ENCODE measurements at places on chromosomes 5 and 9. TPM values are rescaled to one million over a fixed set of nuclear protein-coding genes. Genes with fewer than 3 reads are reported as not detected.

Gene GRM6
- total RNA-seq, result not detected

Gene MARCOL
- total RNA-seq, result not detected

Gene MARCHF3
- 9.3 TPM for total RNA-seq

Gene ERBIN
- total RNA-seq, result 64.4 TPM

Gene GABRA1
- not detected for total RNA-seq

Gene FGF1
- not detected for total RNA-seq

Gene CDH9
- total RNA-seq, result not detected

Gene TXNDC8
- not detected for total RNA-seq

DNA sequence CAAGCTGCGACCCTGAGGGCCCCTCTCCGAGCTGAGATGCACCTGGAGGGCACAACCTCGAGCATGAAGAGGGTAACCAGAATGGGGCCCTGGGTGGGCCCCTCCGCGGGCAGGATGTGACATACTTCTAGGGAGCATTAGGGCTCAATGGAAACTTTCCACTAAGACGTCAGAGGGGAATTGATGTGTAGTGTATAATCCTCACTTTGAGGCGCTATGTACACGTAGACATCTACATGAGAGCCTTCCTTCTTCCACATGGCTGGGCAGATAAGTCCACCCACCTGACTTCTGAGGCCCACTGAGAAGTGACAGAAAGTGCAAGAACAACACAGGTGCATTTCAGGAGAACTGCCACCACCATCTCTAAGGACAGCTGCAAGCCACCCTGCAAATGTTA, 61.0 kb downstream of the DAP start:
- DNase-seq, result no peak

DNA sequence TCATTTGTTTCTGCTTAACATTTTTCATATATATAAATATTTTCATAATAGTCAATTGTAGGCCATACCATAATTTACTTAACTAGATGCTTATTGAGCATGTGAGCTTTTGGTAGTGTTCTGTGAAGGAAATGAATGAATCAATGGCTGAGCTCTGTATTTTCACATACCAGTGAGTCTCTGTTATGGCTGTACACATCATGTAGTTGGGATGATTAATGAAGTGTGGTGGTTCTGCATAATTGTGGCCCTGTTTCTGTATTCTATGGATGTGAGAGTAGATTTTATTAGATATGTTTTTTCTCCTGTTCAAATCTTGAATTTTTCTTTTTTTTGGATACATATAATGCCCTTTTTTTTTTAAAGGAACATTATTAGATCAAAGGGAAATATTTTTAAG, 56.2 kb downstream of the CTNNA1 start:
- no peak for DNase-seq

DNA sequence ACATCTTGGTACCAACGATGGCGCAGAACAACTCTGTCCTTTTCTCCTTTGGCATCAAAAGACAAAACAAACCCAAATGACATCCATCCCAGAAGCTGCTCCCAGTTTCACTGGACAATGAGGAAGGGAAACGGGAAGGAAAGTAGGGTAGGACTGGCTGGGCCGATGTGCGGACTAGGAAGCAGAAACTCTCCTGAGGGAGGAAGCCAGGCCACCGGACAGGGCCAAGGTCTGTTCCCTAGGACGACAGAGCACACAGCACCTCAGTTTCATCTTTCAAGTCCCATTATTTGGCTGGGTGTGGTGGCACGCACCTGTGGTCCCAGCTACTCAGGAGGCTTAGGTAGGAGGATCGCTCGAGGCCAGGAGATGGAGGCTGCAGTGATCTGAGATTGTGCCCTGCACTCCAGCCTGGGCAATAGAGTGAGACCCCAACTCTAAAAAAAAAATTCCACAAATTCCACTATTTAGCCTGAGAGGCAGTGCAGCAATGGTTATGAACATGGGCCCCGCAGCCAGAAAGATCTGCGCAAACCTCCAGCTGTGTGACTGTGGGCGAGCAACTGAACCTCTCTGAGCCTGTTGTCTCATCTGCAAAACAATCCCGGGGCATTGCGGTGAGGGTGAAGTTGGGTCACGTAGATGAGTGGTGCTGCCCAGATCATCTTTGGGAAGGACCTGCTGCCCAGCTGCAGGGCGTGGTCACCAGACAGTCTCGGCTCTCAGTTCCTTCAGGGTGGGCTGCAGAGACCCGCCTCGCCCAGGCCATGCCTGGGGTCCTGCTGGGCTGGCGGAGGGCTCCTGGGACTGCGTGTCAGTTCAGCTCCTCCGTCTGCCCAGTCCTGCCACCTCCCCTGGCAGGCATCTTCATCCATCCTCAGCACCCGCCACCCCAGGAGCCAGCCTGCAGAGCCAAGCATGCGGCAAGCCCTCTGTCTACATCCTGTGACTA, 101.2 kb upstream of the RAPGEF1 start:
- no peak for DNase-seq

- DNase-seq, result no peak
Measured at GRCh38 chr5:135511761-135512575, 23.8 kb downstream of the NEUROG1 start.

DNA sequence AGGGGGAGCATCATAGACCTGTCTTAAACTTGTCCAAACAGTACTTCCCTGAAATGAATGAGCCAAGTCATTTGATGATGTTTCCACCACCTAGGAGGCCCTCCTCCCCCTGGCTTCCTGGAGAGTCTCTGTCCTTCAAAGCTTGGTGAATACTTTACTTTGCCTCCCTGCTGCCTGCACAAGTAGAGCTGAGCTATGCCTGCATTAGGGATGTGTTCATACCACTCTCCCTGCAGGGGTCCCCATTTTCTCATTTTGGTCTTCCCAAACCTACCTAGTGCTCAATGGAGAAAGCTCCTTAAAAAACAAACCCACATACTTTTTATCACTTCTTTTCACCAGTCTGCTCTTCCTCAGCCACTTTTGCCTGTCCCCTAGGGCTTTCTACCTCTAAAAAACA, 7.7 kb downstream of the CCNI2 start:
- DNase-seq, result no peak

DNA sequence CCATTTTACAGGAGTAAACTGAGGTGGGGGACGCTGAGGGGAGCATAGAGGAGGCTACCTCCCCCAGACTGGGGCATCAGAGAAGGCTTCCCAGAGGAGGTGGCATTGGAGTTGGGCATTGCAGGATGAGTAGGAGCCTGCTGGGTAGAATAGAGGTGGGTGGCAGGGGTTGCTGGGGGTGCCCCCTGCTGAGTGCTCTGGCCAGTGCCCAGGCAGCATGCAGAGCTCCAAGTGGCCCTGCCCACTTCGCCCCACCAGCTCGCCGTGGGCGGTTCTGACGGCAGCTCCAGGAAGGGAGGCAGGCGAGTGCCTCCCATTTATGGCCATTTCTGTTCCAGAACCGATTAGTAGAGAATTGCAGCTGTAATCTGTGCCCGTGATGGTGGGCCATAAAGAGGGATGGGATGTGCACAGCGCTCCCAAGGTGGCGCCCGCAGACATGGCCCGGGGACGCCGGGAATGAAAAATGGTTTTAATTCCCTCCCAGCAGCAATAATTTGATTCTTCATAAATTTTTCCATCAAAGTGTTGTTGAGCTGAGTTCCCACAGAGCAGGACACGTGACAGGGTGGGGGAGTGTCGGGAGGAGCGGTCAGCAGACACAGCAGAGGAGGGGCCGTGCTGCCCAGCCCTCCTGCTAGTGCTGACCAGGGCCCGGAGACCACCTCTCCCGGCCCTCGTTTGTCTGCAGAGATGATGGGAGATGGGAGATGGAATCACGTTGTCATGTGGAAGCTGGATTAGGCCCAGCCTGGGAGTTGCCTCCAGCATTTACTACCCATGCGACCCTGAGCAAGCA, 75.5 kb downstream of the LMX1B start:
- no peak for DNase-seq

DNA sequence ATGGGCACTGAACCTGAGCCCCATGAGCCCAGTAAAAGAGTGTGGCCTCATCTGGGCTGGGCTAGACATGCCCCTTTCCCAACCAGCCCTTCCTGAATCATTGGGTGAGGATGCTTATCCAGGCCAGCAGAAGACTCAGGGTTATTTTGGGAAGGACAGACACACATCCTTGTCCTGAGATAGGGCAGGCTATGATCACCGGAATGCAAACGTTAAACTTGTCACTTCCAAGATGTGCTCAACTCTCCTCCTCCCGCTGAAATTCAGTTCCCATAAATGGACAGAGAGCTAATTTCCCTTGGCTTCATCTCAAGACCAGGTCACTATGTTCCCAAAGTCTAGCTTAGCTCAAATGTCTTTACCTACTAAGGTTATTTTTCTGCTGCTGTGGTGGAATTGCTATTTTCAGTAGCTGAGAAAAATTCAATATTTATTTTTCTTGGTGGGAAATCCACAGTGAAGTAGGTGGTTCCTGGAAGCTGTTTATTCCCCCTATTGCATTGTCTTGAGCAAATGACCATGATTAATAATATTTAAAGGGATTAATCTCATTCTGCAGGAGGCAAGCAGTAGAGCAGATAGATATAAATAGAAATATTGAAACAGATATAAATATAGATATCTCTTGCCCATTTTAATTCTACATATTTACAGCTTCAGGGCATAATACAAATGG, 70.0 kb downstream of the NXNL2 start:
- no peak for DNase-seq

DNA sequence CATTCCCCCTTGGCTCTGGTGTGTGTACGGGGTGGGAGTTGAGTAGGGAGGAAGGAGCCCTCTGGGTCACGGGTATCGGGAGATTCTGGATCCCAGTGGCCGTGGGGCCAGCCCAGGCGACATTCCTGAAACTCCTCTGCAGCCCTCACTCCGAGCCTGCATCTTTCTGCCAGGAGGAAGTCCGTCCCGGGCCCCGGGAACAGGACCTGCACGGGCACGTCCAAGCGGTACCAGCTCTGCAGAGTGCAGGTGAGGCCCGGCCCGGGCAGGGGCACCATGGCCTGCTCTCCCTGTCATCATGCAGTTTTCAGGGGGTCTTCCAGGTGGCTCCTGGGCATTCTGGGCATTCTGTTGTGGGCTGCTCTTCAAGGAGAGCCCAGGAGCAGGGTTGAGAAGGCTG, 3.7 kb downstream of the ADAMTSL2 start:
- DNase-seq, result no peak

DNA sequence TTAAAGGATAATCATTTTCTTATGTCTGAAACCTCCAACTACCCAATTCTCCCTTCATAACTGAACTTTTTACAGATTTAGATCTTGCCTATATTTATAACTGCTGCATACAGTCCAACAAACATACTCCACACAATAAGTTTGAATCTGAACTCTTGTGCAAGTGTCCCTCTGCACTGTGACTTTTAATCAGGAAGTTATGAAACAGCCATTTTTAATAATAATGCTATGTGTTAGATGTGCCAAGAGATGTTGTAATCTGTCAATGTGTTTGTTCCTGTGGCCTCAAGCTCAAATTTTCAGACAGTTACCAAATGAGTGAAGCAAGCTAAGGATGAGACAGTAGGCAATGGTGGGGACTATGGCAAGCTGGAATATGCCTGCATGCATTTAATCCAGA, 57.6 kb upstream of the MTAP start:
- no peak for DNase-seq

DNA sequence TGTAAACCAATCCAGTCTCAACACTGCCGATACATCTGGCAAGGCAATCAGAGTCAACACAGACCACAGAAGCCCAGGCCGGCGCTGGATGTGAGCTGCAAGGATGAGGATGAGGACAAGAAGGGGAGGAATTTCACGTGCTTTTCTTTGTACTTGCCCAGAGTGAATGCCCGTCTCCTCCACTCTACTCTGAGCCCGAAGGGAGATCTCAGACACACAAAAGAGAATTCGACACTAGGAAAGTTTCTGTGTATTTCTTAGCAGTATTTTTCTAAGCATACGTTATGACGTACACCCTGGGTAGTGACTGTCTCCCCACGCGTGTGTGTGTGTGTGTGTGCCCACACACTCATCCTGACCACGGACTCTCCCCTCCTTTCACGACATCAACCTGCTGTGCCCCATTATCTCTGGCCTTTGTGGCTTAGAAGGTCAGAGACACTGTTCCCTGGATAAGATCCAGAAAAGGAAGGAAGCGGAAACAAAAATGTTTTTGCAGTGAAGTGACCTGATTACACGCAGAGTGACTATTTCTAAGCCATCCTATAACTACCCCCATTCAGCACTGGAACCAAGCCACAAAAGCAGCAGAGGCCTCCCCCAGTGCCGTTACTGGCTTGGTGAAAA, 227.3 kb upstream of the DAPK1 start:
- DNase-seq, result no peak

GRCh38 chr9:24245988-24246387, 299.7 kb downstream of the IZUMO3 start:
- no peak for DNase-seq

DNA sequence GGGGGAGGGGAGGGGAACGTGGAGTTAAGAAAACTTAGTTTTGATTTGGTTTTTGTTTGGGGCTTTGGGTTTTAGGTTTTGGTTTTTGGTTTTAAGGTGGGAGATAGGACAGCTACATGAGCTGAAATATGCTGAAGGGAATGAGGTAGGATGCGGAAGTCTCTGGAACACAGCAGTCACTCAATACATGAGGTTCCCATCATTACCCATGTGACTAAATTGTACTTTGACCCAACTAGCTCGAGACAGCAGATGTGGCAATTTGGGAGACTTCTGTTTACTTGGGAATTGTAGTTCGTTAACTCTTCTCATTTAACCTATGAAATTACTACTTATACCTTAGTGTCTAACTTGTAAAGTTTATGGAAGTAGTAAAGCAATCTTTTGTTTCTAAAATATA, 124.2 kb downstream of the TLE1 start:
- DNase-seq, result no peak

GRCh38 chr9:111803924-111804323, 9.2 kb upstream of the SHOC1 start:
- peak; percentile 10 for DNase-seq

GRCh38 chr9:130119519-130120298, 52.5 kb upstream of the NCS1 start:
- no peak for DNase-seq

- no peak for DNase-seq
Measured at GRCh38 chr9:84303061-84303460, 37.5 kb downstream of the SLC28A3 start.

DNA sequence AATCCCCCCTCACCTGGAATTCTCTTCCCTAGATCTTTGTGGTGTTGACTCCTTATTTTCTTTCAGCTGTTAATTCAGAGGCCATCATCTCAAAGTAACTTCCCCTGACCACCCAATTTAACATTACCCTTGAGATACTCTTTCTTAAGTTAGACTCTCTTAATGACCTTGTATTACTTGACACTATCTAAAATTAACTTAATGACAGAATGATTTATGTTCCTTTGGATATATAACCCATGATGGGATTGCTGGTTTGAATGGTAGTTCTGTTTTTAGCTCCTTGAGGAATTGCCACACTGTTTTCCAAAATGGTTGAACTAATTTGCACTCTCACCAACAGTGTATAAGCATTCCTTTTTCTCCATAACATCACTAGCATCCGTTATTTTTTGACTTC, 298.0 kb downstream of the NNT start:
- no peak for DNase-seq

DNA sequence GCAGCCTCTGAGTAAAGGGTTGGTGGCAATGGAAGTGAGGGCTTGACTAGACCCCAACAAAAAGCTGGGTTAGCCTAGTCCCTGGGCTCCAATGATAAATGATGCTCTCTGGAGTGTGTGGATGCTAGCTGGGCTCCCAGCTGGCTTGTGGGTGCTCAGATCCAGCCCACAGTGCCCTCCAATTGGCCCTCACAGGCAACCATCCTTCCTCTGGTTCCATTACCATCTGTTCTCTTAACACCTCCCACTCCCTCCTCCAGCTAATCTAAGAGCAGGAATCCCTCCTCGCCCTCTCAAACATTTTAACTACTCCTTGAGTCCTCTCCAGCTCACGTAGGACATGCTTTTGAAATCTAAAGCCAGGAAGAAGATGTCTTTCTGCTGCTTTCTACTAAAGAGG, 25.2 kb upstream of the FRMD3 start:
- no peak for DNase-seq

GRCh38 chr9:135166565-135166964, 79.1 kb downstream of the OLFM1 start:
- no peak for DNase-seq
